HEK293T (cell line): ENCODE measurements at places on chromosomes 11 and 22.

GRCh38 chr11:29432719-29433325 is 584.0 kb downstream of the KCNA4 start:
- DNase-seq: peak; percentile 15

DNA sequence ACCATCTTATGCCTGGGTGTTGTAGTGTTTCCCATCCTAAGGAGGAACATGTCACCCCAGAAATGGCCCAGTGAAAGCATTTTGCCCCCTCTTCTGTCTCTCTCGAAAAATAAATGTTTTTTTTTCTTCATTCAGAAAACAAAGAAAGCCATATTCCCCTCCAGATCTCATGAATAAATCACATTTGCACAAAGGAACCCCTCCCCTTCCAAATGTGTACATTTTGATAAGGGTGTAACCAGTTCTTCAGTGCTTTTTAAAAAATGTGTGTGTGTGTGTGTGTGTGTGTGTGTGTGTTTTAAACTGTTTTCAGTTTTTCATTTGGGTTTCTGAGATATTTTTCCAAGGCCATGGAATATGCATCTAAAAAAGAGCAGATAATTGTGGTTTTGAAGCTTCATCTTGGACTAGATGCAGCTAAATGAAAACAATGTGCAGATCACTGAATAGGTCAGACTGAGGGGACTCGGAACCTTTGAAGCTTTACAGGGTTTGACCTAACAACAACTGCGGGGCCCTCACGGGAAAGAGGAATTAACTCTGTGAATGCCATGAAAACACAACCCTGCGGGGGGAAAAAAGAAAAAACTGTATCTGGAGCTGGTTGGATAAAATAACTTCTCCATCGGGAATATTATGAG is 76.4 kb downstream of the YAP1 start:
- DNase-seq: no peak

DNA sequence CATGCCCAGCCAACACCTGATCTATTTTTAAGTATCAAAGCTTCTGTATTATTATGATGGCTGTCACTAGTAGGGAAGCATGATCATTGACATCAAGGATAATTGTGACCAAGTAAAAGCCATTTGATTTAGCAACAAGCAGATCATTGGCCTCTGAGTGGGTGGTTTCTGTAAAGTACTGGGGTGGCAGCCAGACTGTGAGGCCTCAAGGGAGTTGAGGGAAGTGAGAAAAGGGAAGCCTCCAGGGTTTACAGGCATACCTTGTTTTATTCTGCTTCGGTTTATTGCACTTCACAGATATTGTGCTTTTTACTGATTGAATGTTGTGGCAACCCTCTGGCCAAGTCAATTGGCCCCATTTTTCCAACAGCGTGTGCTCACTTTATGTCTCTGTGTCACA is 60.1 kb downstream of the PRR5L start:
- DNase-seq: no peak

DNA sequence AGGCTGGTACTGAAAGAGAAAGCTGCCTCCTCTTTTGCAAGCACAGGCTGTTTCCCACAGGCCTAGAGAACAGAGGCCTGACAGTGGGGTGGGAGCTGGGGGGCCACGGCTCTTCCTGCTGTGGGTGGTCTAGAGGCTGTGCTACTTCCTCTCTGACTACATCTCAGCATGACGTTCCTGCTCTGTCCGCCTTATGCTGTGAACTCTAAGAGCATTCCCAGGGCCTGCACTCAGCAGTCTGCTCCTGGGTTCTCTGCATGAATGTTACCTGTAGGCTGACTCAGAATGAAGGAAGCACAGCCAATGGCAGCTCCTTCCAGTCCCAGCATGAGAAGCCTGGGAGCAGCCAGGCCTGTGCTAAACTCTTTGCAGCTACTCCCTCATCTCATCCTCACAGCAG is 534.3 kb downstream of the NTM start:
- DNase-seq: no peak
